Inflammatory macrophage treated with lipopolysaccharide for 1 hour (primary cell): ENCODE measurements at places on chromosomes 12 and 14.

DNA sequence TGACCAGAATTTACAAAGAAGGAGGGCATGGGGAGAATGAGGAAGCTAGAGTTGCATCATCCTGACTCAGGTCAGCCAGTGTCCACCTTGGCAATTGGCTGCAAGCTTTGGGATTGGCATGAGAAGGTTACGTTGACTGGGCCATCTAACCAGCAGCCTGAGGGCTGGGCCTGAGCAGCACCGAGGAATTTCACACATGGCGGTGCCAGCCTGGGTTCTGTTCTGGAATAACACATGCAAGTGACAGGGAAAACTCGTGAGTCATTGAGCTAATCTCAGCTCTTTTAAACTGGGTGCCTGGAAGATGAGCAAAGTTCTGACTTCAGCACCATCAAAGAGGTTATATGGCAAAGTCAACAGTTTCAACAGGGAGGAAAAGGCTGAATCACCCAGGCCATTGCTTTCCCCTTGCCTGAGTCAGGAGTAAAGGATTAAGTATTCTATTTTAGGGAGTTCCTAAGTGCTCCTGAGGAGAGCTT lies 543.2 kb upstream of the TBX3 start:
- no peak for DNase-seq

- DNase-seq: no peak
Measured at GRCh38 chr12:104050436-104050835, 449 bp upstream of the GLT8D2 start.

- no peak for DNase-seq
Measured at GRCh38 chr14:90521930-90522483, 125.2 kb downstream of the CALM1 start.

DNA sequence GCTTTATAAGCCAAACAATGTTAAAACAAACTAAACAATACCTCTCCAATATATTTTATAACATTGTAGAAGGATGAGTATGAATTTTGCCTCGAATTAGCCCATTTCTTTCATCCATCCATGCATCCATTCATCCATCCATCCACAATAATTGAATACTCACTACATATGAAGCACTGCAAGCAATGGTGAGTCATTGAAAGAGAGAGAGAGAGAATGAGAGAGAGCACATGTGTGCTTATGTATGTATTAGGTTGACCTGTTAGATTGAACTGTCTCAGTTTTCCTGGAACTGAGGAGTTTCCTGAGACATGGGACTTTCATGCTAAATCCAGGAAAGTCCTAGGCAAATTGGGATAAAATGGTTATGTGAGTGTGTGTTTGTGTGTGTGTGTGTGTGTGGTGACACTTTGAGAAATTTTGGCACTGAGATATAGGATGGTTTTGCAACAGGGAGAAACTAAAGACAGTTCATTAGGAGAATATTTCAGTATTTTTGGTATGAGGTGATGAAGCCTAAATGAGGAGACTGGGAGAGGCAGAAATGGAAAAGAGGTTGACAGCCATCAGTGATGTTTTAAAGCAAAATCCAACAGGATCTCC lies 98.4 kb downstream of the C12orf75 start:
- no peak for DNase-seq

DNA sequence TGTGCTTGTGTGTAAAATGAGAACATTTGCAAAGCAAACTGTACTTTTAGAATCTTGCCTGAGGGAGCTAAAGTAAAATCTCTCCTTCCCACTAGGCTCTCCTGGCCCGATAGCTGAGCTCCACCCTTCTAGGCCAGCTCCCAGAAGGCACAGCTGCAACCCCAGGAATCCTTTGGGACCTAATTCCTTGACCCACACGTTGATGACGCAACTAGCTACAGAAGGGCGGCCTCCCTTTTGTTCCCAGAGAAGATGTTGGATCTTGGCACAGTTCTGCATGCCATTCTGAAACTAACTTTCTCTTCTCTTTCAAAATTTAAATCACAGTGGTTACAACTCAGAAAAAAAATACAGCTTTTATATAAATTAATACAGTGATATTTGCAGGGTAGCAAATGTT lies 268.1 kb downstream of the EGLN3 start:
- no peak for DNase-seq

DNA sequence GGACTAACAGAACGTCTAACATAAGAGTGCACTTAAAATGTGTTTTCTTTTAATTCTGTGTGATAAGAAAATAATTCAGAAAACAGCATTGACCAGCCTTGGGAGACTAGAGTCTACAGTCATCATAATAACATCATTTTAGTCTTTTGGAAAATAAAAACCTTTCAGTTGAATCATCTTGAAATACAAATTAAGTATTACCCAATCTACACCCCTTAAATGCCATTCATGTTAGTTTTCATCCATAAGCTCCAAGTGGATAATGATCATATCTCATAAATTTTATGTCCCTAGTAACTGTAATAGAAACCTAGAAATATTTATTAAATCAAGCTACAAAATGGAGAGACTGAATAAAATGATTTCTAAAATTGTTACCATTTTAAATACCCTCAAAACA lies 32.4 kb downstream of the EPS8 start:
- DNase-seq: no peak

GRCh38 chr12:9948606-9949296 lies 16.6 kb upstream of the CLEC2A start:
- DNase-seq: peak; percentile 85
